ENCODE measurements at places on chromosomes 6 and 20.

DNA sequence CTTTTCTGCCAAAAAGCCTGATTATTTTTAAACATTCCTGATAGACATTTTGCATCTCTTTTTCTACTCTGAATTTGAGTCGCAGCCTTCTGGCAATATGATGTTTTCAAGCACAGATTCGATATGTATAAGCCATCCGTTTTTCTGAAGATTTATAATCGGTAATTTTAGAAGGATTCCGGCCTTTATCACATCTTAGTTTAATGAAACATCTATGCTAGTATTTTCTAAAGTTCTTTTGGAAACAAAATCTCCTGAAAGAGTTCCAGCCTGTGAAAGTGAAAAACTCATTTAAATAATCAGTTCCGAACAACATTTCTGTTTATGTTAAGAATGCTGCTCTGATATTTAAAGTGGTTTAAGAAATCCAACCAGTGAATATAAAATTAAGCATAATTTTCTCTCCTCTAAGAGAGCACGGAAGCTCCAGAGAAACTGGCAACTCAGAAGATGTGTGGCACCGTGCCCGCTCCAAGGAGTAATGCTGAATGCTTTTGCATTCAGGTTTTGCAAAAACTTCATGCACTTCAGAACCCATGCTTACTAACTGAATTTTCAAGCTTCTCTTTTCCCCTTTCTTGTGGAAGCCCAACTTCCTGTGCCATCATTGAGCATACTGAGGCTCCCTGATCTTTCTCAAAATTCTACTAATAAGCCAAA, 20.7 kb downstream of the NDUFAF4 start:
- no peak for DNase-seq

DNA sequence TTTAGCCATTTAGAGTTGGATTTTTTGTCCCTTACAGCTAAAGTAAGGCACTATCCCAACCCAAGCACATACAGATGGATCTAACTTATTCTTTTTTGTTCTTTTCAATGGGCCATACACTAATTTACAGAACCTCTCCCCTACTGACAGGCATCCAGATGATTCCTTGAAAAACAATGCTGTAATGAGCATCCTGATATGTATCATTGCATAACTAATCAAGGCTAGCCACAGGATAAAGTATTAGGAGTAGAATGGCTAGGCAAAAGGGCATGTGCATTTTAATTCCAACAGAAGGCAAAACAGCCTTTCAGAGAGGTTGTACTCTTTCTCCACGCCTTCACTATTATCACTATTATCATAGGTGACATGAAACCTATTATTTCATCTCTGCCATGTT, 54.1 kb downstream of the ELOVL5 start:
- DNase-seq = no peak

DNA sequence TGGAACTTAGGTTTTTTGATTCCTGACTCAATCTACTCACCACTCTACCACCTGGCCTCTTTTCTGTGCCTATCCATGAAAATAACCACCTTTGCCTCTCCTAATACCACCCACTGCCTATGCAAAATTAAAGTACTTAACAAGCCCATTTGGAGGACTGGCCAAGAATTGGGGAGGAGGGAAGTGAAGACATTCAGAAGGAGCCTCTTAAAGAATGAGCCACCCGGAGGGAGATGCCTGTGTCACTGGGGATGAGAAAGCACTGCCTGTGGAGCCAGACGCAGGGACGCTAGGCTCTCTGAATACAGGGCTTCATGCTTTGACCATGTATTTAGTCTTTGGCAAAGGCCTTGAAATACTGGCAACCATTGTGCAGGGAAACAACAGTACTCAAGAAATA, 40.0 kb upstream of the MRPS10 start:
- no peak for DNase-seq

- DNase-seq = no peak
These were observed 96.4 kb upstream of the EPHA7 start for GRCh38 chr6:93515736-93516135.

GRCh38 chr6:14584450-14584849, 466.9 kb downstream of the CD83 start:
- DNase-seq = no peak

DNA sequence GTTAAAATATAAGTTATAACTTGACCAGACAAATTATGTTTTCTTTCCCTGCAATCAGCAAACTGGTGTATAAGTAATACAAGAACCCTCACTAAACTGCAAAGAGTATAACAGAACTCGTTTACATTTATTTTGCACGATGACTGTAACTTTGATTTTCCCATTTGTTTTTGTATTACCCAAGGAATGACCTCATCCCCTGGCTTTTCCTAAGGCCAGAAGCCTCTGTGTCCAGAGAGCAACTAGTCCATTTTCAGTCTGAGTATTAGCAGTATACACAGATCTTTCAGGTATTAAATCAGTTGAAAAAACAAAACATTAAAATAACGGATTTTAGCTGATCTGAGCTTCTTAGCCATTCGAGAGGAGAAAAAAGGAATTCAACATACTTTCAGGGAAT, 17.2 kb downstream of the COL19A1 start:
- DNase-seq = no peak

DNA sequence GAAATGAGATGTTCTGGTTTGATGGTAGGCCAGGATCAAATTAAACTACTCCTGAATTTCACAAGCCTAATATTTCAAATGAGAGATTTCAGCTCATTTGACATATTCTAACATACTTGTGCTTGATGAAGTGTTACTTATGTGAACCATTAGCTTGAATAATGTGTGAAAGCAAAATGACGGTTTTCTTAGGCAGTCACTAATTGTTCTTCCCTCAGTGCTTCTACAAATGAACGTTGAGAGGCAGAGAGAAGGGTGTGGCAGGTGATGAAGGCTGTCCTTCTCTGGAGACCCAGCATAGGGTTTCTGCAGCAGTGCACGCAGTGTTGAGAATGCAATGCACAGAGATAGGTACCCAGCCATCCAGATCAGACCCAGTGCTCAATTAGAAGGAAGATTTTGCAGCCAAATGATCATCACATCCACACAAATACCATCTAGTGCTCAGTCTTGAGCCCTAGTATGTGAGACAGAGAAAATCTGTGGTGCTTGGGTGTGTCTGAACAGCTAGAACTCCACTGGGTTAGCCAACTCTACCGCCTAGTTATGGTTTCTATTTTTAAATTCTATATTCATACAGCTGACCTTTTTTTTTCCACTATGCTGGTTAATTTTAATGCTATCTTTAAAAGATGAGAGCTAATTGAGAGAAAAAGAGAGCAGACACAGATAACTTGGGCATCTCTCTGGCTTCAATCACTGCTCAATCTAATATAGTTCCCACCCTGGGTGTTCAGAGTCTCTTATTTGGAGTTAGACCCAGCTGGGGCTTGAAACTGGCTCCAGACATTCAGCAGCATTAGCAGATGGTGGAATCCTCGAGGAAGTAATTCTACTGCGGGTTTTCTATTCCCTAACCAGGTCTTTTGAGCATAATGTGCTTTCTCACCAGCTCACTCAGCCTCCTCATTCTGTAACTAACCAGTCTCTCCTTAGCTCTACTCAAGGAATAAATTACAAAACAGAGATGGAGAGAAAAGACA, 4.4 kb upstream of the MYLIP start:
- DNase-seq = no peak

- no peak for DNase-seq
These were observed 176.7 kb downstream of the REV3L start for GRCh38 chr6:111306104-111306888.

GRCh38 chr6:167686204-167686893, 140.4 kb upstream of the AFDN start:
- DNase-seq = no peak

DNA sequence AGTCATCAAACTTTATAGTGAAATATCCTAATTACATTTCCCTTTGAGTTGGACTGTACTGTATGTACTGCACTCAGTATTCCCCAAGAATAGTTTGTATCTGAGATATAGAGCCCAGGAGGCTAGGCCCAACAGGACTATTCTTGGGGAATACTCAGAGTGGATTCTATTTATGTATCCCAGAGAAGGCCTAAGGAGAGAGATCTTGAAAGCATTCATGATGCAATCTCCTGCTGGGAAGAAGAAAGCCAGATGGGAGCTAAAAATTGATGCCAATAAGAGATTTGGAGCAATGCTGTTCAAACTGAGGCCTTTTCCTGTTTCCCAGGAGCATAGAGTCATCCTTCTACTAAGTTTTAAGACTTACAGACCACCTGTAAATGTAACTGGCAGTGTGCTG, 452.1 kb upstream of the PLCB4 start:
- no peak for DNase-seq

DNA sequence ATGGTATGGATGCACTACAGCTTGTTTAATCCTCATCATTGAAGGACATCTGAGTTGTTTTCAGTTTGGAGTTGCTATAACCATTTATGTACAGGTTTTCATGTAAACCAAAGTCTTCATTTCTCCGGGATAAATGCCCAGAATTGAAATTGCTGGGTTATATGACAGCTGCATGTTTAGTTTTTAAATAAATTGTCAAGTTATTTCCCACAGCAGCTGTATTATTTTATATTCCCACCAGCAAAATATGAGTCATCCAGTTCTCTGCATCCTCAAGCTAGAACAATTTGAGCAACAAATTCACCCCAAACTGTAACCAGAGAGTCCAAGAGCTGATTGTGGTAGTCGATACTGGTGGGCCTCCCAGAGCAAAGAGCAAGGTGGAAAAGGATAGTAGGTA, 161.0 kb upstream of the PRND start:
- DNase-seq = no peak

DNA sequence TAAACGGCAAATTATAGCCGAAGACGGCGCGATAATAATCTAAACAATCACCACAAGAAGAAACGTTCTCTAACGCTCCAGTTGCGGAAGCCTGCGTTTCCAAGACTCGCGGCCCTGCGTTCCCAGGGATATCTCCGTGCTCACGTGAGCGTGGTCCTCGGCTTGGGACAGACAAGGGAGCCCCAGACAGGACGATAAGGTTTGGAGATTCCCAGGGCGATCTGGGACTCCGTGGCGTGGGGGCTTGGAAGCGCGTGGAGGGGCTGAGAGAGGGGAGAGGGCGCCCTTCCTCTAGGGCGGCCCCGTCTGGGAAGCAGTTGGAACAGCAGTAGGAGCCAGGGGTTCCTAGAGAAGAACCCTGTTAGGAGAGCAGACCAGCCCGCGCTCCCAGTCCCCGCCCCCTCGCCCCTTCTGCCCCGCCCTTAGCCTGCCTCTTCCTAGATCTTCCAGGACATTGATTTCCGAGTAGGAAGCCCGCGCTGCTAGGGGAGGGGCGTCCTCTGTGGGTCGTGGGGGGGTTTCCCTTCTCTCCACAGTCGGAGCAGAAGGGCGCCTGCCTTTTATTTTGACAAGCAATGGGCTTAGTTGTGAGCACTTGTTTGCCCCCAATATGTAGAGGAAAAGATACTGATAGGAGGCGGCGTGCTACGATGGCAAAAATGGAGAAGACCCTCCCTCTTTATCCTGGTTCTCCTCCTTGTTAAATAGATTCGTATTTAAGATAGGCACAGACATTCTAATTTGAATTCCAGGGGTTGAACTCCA, 10.6 kb downstream of the NRN1 start:
- no peak for DNase-seq

DNA sequence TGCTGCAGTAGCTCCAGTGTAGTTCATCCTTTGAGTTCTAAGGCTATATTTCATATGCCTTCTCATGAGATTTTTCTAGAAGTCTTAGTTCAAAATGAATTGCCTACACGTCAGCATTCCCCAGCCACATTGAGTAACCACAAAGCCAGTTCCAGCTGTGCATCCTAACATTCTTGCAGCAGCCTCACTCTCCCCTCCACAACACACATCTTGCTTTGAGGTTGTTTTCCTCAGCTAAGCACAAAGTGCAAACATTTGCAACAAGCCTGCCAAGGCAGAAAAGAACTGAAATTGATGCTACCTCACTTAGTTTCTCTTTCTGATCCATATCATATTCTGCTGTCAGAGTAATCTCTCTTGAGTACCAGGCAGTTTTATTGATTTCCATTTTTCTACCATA, 160.7 kb upstream of the KCNQ5 start:
- no peak for DNase-seq

DNA sequence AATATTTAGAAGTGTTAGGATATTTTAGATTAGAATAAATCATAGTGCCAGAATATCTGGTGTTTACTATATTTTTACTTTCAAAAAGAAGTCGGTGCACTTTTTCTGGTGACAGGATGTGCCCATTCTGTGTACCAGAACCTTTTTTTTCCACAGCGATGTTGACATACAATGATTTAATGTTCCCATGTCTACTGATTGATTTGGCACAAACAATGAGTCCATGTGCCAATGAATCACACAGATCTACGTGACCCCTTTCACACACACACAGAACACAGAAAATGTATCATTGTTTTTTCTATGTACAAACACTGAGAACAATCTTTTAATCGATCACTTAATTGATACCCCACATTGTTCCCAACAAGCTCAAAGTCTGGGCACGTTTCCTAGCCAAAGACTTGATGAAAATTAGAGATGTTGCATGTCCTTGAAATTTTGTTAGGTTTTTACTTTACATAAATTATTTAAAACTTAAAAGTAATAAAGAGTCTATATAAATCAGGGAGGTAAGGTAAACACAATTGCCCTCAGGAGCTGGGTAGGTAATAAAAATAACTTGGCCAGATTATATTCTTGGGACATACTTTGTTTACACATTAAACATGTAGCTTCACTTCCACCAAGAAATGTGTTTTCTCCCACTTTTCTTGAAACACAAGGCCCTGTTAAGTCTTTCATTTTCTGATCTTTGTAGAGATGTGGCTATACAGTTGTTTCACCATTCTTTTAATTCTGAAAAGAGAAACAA, 36.4 kb upstream of the SOX4 start:
- DNase-seq = no peak

DNA sequence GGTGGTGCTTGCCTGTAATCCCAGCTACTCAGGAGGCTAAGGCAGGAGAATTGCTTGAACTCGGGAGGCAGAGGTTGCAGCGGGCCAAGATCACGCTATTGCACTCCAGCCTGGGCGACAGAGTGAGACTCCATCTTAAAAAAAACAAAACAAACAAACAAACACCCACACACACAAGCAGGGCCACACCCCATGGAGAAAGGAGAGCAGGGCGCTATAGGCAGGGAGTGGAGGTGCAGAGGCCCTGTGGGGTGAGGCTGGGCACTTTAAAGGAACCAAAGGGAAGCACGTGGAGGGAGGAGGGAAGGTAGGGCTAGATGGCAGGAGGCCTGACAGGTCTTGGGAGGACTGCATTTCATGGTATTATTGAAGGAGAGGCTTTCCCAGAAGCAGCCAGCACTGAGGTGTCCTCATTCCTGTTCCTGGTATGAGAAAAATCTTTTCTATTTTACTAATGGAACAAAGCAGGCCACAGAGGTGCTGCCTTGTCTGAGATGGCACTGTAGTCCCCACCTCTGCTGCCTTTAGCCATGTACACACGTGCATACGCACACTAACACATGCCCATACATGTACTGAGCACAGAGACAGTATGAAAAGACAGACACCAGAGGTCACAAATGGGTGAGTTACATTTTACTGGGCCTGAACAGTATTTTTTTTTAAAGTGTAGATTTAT, 44.0 kb downstream of the BCAS4 start:
- DNase-seq = no peak

- no peak for DNase-seq
These were observed 3.4 kb upstream of the TBC1D7 start for GRCh38 chr6:13331516-13332348.

GRCh38 chr20:41443691-41444090, 77.1 kb upstream of the EMILIN3 start:
- DNase-seq = no peak

- DNase-seq = no peak
These were observed 9.6 kb downstream of the JARID2 start for GRCh38 chr6:15255481-15255880.
